ENCODE measurements at places on chromosomes 1 and 21.

GRCh38 chr1:222247811-222248310 lies 300.0 kb downstream of the HHIPL2 start:
- DNase-seq = no peak

GRCh38 chr1:210250998-210251679 lies 18.5 kb downstream of the SERTAD4 start:
- DNase-seq = no peak

DNA sequence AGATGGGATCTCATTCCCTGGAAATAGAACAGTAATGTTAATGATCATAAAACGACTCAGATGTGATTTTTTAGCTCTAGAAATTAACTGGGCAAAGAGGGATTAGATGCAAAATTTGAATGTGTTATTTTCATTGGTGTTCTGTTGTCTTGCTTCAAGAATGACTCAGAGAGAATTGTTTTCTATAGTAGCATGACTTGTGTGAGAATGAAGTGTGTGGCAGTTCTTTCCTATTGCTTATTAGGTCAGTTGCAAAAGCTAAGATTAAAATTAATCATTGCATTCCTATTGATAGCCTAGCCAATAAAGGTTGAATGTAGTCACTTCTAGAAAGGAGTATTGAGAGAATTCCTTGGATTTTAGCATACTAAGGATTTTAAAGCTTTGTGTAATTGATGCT lies 22.9 kb downstream of the SPEN start:
- no peak for DNase-seq

DNA sequence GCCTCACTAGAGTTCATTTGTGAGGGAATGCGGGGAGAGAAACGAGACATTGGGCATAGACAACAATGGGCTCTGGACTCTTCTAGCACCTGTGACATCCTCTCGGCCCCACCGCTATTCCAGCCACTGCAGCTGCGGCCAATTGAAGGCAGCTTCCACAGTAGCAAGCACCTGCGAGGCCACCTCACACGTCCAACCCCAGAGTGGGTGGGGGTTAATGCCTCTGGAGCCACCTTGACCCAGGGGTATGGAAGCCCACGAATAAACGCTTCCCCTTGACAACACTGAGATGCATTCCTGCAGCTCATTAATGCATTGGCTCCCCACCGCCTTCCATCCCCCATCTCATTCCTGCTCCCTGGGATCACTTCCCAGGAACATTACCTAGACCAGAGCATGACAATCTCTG lies 104.4 kb downstream of the GLIS1 start:
- DNase-seq = no peak

DNA sequence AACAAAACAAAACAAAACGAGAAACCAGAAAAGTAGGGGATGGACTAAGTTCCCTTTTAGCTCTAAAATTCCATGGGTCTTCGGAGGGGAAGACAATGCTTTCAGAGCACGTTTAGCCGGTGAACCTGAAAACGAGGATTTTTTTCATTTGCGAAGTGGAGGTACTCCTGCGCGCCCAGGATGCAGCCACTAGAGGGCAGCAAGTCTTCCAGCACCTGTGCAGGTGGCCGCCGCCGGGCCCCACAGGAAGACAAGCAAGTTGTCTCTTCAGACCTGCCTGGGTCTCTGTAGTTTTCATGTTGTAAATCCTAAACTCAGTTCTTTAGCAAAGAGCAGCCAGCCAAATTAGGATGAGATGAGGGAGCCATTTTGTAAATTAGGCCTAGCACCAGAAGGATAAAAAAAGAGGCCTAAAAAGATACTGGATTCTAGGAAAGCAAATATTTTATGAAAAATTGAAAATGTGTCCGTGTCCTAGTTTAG lies 17.7 kb upstream of the SNX27 start:
- peak; percentile 83 for DNase-seq

DNA sequence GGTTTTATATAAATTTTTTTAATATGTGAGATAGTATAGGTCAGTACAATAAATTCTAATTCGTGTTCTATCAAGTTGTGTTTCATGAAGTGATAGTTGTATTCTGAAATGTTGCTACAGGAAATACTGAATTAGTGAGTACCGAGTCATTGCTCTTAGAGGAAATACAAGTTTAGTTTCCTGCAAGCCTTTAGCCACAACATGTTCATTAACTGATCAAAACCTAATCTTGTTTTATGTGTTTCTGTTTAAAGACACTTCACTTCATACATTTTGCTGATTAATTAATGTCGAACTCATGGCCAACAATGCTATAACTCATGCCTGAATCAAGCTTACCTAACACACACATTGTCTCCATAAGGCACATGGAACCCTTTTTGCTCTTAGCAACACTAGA lies 43.6 kb downstream of the LRRC7 start:
- no peak for DNase-seq

DNA sequence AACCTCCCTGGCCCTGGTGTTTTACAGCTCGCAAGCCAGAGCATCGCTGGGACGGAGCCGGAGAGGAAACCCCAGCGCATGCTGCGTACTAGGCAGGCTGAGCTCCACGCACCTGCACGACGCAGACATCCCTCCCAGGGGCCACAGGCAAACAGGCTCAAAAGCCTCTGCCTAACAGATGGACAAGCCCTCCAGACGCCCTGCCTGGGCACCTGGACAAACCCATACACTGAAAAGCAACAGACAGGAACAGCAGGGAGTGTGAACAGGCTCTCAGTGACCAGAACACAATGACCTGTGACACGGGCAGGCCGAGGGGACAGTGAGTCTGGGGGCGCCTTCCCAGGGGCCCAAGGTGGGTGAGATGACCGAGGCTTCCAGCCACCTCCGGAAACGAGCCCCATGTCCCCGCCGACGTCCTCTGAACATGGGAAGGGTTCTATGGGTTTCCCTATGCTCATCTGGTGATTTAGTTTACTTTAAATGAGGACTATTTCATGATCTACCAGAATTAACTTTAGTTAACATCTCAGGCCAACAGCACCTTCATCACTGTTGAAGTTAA lies 40.3 kb downstream of the NPHP4 start:
- no peak for DNase-seq

DNA sequence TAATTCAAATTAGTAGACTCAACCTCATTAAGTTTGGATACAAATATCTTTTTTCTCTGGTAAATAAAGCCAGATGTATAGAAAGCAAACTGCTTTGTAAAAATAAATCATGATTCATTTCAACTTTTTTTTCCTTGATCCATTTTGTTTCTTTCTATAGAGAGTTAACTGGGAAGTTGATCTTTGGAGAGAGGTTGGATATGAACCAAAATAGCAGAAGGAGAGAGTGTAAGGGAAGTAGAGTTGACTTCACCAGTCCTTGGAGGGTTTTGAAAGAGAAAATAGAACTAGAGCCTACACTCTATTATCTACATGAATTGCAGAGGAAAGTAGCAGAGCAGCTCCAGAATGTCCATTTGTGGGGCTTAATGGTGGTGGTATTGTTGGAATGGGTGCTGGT lies 243.8 kb downstream of the ADGRL2 start:
- no peak for DNase-seq

- DNase-seq = peak; percentile 55
Measured at GRCh38 chr1:247487057-247487456, 29.2 kb upstream of the OR2B11 start.

- DNase-seq = no peak
Measured at GRCh38 chr1:85295654-85296053, 19.2 kb upstream of the BCL10 start.

GRCh38 chr1:198845271-198845670 lies 206.4 kb downstream of the PTPRC start:
- DNase-seq = no peak

DNA sequence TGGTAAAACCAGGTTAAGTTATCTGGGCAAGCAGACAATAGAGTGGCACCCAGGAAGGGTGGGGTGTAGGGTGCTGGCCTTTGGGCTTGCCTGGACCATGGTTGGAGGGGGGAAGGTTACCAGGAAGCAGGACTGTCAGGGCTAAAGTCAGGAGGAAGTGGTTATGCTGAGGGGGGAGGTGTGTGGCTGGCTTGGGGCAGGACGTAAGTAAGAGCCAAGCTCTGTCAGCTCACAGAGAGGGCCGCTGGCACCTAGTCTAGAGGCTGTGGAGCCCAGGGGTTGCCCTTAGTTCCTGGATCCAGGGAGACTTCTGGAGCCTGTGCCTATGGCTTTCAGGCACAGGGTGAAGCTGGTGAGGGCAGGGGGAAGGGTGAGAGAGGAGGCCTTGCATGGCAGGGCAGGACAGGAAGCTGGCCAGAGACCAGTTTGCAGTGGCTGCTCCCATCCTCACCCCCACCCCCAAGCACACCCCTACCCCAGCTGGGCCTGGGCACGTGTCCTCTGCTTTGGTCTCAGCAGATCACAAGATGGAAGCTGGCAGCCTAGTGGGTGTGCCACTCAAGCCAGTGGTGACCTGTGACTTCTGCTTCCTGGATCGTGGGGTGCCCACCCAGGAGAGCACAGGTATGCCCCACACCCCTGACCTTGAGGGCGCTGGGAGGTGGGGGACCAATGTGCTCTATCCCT lies 20.5 kb upstream of the SMYD3 start:
- DNase-seq = no peak

DNA sequence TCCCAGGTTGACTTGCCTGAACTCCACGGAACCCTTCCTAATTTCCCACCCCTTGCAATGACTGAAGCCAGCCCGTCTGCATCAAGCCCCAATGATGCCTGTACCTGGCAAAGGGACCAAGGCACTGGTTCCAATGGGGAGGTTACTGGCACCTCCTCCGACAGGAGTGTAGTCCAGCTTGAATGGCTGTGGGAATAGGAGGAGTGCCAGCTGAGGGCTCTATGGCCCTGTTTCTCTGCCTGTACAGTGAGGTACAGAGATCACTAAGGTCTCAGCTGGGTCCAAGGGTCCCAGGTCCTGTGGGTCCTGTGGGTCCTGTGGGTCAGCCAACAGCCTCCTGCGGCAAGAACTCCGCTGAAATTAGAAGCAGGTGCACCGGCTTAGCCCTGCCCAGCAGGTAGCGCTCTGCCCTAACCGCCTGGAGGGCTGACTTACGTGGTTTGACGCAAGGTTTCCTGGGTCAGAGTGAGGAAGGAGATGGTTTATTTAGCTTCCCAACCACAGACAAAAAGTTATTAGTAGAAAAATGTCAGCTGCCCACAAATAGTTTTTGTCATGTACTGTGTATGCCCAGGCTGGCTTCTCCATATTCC lies 9.9 kb upstream of the SPRR4 start:
- no peak for DNase-seq

DNA sequence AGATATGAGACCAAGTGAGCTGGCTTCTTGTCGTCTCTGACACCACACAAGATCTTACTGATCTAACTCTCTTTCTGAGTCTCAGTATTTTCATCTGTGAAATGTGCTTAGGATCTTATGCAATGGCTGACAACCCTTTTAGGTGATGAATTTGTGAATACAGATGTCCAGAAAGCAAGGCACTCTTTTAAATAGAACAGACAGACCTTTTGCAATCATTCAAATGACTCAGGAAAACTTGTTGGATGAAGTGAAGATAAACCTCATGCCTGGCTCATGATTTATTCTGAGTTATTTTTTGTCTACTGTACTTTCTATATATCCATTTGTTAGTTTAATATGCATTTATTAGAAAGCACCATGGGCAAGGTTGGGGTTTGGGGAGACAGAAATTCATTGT lies 411.3 kb downstream of the PTPRU start:
- no peak for DNase-seq

DNA sequence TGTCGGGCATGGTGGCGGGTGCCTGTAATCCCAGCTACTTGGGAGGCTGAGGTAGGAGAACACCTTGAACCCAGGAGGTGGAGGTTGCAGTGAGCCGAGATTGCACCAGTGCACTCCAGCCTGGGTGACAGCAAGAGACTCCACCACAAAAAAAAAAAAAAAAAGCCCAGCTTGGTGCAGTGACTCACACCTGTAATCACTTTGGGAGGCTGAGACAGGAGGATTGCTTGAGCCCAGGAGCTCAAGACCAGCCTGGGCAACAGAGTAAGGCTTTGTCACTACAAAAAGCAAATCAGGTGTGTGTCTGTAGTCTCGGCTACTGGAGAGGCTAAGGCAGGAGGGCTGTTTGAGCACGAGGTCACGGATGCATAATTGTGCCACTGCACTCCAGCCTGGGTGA lies 5.0 kb upstream of the H6PD start:
- no peak for DNase-seq

DNA sequence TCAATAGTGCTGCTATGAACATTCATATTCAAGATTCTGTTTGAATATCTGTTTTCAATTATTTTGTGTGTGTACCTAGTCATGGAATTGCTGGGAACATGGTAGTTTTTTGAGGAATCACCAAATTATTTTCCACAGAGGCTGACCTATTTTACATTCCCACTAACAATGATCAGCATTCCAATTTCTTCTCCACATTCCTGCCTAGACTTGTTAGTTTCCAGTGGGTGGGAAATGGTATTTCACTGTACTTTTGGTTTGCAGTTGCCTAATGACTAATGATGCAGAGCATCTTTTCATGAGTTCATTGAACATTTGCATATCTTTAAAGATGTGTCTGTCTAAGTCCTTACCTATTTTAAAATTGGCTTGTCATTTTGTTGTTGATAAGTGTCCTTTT lies 1182.6 kb upstream of the B3GALT2 start:
- no peak for DNase-seq

- DNase-seq = no peak
Measured at GRCh38 chr1:225476100-225476511, 48.3 kb upstream of the LBR start.

DNA sequence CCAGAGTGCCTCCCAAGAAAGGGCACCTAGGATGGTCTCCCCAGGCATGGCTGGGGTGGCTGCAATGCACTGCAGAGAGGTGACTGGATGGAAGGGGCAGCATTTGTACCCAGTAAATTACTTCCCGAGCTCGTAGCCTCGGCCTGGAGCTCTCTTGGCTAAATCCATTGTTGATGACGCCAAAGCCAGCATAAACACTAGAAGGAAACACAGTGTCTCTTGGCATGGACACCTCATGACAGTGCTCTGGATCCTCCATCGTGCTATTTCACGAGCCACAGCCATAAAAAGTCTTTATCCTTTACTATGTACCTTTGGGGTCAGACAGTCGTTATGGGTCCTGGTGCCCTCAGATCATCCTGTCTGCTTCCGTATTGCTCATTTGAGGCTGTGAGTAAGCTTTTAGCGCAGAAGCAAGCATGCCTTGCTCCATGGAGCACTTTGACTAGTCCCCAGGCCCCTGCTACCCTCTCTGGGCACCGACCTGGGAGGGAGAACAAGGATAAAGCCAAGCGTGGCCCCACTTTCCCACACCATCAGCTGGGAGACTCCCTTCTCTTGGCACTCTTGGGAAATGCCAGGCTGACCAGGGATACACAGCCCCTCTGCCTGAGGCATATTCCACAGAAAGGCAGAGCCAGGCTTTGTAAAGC lies 10.3 kb upstream of the PRELP start:
- DNase-seq = no peak

GRCh38 chr21:45366931-45367401 lies 38.0 kb upstream of the COL18A1 start:
- no peak for DNase-seq

Measured in CD4-positive, alpha-beta T cell treated with Interleukin-15 for 4 hours (primary cell).